ENCODE measurements at places on chromosomes 4 and X.

- DNase-seq, result no peak
Measured at GRCh38 chrX:40131654-40132337, 34.0 kb upstream of the BCOR start.

DNA sequence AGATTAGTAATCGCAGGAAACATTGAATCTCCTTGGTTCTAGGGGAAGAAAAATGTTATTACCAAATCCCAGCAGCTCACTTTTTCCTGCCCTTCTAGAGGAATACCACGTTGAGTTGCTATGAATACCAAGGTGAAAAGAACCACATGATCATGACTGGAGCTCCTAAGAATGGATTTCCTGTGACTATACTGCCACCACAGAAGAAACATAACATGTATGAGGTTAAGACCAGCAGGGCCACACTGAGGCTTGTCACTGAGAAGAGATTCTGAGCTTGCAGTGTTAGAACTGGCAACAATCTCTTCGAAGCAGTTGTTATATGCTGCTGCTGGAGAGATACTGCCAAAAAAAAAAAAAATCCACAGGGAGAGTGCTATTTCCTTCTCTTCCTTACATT is 1235.3 kb downstream of the FSTL5 start:
- no peak for DNase-seq

GRCh38 chr4:149370785-149371420 is 444.7 kb downstream of the IQCM start:
- DNase-seq, result no peak

DNA sequence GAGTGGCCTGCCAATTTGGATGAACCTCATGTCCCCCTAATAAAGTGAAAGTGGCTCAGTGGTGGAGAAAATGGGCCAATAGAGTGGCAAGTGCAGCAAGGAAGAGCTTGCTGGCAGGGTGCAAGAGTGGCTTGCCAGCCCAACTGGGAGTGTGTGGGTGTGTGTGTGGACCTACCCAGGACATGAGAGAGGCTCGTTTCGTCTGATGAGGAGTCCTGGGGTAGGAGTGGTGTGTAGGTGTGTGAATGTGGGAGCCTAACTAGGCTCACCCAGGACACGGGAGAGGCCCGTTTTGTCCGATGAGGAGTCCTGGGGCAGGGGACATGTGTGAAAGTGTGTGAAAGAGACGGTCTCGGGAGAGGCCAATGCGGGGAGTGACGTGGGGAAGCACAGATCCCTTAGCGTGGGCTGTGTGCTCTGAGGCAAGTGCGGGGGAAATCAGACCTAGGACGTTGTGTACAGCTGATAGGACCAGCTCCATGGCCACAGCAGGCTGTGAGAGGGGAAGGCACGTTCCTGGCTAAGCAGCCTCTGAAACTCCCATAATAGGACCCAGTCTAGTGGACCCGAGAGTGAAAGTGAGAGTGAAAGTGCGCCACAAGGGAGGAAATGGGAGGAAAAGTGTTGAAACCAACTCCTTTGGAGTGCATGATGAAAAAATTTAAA is 5.3 kb downstream of the GAGE10 start:
- DNase-seq, result no peak

GRCh38 chr4:89070041-89070440 is 13.1 kb upstream of the FAM13A start:
- no peak for DNase-seq

- no peak for DNase-seq
Measured at GRCh38 chr4:83929550-83929949, 393.6 kb downstream of the GPAT3 start.

DNA sequence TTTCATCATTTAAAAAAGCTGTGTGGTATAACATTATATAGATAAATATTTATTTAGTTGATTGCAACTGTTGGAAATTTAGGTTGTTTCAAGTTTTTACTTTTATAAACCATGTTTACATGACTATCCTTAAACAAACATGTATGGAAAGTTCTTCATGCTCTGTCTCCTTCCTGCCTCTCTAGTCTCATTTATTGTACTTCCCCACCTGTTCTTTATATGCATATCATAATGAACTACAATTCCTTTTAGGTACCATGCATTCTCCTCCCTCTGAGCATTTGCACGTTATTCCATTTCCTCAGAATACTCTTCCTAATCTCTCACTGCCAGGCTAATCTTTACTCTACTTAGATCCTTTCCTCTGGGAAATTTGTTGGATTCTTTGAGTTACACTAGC is 16.9 kb upstream of the ADH6 start:
- no peak for DNase-seq

DNA sequence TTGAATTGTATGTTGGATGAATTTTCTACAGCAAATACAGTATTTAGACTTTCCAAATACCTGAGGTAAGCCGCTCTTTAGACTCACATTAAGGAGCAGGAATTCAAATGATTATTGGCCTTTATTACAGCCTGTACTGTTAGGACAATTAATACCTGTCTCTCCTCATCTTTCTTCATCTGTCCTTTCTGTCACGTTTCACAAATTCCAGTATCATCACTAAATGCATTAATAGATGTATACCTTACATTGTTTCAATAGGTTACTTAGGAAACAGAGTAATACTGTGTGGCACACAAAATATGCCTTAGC is 1.2 kb downstream of the FAM241A start:
- no peak for DNase-seq

DNA sequence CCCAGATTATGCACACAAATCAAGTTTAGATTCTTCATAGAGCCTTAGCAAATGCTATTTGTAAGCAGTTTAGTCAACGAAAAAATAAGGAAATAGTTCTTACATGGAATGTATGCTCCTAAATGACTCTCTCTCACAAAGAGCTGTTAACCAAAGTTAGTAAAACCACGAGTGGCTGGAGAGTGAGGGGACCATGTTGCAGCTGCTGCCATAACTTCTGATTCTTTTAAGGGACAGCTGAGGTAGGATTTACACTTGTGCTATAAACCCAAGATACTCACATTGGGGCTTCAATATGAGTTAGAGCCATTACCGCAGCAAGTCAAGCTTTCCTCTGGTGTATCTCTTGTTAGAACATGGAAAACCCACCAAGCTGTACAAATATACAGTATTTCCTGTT is 2.7 kb downstream of the DOCK11 start:
- no peak for DNase-seq
